ENCODE measurements at places on chromosomes 1 and 21.

DNA sequence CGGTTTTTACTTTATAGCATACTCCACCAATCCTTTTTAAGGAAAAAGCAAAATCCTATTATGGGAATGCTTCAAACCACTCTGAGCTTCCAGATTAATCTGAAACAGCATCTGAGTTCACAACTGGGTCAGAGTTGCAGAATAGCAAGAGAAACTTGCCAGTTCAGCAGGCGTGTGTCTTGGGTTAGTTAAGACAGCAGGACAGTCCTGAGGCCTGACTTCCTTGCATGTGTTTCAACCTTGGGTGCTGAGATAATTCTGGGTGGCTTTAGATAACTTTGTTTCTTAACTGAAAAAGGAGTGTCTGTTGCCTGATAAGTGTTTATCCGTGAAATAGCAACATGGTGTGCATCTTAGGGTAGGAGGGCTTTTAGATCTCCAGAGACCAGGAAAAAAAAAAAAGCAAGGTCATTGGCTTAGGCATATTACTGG lies 169.2 kb downstream of the DHRS3 start:
- DNase-seq: no peak

DNA sequence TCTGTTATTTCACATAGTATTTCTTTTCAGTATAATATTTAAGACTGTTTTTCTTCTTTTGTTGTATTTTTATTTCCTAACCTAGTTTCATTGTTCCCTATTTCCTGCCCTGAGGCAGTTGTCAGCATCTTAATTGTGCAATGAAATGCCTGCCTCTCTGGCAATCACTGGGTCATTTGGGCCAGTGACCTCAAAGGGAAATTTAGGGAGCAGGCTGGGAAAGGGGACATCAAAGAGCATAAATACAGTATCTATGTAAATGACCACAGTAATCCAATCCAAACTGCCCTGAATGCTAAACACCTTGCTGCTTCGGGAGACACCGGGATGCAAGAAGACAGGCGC lies 147.8 kb downstream of the TLR5 start:
- no peak for DNase-seq

DNA sequence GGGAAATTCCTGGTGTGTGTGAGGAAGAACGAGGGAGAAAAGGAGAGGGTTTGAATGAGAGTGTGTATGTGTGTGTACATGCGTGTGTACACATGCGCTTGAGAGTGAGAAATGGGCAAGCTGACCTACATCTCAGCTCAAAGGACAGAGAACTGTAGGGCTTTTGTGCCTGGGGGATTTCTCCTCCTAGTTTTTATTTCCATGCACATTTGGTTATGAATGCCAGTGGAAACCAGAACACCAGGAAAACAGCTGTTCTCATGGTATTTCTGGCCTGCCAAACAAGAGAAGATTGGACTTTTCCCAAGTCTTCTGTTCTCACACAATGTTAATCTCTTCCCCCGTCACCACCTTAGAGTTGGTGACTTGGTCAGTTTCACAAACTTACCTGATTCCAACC lies 45.2 kb downstream of the SLC44A3 start:
- no peak for DNase-seq

GRCh38 chr1:236636017-236636416 lies 31.7 kb upstream of the HEATR1 start:
- no peak for DNase-seq

- no peak for DNase-seq
Measured at GRCh38 chr1:224707843-224708725, 92.0 kb downstream of the CNIH3 start.

DNA sequence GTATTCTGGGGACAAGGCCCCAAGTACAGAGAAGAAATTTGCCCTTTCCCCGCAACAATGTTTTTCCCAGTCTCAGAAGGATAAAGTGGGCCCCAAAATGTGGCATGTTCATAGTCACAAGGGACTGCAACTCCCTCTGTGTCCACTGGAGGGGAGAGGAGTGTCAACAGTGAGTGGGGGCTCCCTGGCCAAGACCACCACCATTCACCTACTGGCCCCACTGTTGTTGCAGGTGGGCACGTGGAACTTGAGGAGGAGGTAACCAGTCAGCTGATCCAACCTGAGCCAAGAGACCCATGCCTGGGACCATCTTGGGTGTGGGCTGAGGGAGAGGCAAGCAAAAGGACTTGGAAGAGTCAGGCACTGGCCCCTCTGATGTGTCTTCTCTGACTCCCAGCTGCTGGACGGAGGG lies 777 bp downstream of the NUDT17 start:
- no peak for DNase-seq

GRCh38 chr1:5691795-5692509 lies 300.3 kb downstream of the NPHP4 start:
- DNase-seq: no peak

- peak; percentile 72 for DNase-seq
Measured at GRCh38 chr1:18926315-18927081, 24.1 kb upstream of the ALDH4A1 start.

DNA sequence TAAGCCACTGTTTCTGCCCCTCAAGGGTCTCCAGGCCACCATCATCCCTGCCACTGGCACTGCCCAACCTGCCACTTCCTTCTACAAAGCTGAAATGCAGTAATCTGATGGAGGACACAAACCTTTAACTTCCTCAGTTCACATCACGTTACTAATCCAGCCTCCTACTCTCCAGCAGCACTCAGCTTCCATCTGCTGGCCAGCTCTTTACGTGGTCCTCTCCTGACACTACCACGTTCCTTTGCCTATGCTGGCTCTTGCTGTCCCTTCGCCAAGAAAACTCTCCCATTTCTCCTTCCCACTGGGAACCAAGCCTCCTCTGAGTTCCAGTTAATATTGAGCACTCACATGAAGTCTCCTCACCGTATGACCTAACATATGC lies 124.0 kb downstream of the EDEM3 start:
- DNase-seq: no peak

- DNase-seq: no peak
Measured at GRCh38 chr1:151199873-151200581, 1.7 kb downstream of the PIP5K1A start.

DNA sequence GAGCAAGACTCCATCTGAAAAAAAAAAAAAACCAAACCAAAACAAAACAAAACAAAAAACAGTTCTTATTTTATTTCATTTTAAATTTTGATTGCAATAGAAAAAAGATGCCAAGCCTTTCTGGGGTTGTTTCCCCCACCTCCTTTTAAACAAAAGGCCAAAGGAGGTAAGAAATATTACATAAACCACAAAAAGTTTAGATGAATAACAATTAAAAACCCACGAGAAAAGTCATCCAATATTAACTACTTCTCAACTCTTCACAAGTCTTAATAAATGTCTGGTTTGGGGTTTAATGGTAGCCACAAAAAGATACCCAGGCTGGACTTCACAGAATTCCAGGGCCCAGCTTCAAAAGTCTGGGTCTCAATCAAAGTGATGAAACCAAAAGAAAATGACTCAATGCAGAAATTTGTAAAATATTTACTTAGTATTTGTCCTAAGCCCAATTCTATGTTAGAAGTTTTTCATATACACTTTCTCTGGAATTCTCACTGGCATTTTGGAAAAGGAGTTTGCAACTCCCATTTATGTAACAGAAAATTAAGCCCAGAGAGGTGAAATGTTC lies 47.0 kb upstream of the SDC3 start:
- no peak for DNase-seq

DNA sequence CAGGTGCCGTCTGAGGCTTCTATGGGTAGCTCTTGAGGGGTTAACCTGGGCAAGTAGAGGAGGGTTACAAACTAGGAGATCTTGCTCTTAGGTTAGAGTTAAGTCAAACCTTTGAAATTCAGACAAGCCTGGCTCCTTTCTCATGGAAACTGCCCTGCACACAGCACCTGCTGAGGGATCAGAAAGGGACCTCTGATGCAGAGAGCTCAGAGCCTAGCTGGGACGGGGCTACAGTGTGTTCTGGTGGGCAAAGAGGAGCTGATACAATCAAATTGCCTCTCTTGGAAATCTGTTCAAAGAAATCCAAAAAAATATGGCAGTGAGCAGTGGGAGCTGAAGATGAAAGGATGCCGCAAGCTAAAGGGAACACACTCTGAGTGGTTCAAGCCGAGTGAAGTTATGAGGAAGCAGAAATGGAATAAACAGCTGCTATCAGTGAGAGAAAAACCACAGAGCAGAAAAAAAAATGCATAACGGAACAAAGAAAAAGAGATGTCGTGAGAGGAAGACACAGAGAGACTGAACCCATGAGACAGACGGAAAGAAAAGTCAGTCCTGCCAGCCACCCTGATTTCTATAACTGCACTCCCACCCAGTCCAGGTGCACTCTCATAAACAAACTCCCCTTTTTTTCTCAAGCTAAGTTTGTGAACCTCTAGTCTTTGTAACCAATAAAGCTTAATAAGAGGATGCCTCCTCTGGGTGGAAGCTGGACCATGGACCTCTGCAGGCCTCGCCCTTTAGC lies 26.6 kb downstream of the PAFAH2 start:
- DNase-seq: peak; percentile 88

GRCh38 chr1:16021681-16022080 lies at the start of gene CLCNKA:
TSS of gene CLCNKA (plus strand) at chr1:16022036. CDS start at chr1:16022620, 584 bp downstream.
- DNase-seq: no peak
